ENCODE measurements at places on chromosomes 16 and 17.

- peak; percentile 80 for DNase-seq
Measured at GRCh38 chr16:525520-526180, 1.9 kb upstream of the CAPN15 start.

DNA sequence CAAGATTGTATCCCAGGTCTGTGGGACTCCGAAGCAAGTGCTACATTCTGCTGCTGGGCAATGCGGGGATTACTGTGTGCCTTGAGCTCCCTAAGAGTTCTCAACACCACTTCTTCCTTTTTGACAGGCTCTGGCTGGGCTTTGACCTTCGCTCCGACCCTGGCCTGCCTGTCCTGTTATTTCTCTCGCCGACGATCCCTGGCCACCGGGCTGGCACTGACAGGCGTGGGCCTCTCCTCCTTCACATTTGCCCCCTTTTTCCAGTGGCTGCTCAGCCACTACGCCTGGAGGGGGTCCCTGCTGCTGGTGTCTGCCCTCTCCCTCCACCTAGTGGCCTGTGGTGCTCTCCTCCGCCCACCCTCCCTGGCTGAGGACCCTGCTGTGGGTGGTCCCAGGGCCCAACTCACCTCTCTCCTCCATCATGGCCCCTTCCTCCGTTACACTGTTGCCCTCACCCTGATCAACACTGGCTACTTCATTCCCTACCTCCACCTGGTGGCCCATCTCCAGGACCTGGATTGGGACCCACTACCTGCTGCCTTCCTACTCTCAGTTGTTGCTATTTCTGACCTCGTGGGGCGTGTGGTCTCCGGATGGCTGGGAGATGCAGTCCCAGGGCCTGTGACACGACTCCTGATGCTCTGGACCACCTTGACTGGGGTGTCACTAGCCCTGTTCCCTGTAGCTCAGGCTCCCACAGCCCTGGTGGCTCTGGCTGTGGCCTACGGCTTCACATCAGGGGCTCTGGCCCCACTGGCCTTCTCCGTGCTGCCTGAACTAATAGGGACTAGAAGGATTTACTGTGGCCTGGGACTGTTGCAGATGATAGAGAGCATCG is 2.4 kb downstream of the SLC16A13 start:
- no peak for DNase-seq

DNA sequence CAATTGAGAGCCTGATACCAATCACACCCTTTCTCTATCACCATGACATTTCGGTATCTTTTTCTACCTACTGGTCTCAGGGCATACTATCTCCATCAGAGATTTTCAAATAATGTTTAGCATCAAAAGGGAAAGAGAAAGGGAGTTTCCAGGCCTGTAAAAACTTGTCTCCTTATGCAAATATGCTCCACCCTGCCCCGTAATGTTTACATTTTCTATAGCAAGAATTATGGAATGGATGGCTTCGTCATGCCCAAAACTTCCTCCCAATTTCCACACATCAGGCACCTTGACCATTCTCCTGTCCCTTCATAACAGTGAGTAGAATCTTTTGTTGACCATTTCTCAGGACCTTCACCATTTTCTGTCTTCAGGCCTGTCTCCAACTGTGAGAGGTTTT is 30.9 kb upstream of the HLF start:
- DNase-seq = no peak

DNA sequence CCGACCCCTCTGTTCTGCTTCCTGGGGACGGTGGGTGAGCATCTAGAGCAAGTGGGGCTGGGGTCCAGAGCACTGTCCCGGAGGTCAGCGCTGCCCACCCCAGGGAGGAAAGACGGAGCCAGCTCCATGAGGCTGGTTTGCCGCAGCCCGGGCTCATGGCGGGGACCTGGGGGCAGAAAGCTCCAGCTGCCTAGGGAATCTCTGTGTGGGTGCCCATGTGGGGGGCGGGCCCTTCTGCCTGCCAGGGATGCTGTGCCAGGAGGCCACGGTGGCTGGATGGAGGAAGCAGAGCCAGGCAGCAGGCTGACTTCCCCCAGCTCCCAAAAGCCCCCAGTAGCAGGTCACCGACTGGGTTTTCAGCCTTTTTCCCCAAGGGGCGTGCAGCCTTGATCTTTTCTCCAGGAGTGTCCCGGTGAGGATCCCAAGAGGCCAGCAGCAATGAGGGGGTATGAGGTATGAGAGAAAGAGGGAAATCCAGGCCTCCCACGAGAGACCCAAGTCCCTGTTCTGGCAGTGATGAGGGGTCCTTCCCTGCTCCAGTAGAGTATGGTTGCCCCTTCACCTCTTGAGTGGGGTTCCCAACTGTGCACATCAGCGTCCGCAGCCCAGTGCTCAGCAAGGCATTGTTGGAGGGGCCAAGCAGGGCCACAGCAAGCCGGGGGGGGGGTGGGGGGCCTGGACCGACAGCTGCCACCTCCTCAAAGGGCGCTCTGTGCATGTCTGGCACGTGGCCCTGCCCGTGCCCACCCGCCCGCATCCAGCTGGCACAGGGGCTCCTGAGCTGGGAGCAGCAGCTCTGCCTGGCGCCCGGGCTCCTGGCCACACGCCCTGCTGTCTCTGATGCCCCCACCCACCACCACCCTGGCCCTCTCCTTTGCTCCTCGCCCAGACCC is 15.6 kb upstream of the BCAR1 start:
- no peak for DNase-seq

GRCh38 chr16:73032541-73033270 is 15.2 kb downstream of the ZFHX3 start:
- DNase-seq = no peak

GRCh38 chr17:69870751-69871199 is 204.2 kb upstream of the KCNJ16 start:
- no peak for DNase-seq

DNA sequence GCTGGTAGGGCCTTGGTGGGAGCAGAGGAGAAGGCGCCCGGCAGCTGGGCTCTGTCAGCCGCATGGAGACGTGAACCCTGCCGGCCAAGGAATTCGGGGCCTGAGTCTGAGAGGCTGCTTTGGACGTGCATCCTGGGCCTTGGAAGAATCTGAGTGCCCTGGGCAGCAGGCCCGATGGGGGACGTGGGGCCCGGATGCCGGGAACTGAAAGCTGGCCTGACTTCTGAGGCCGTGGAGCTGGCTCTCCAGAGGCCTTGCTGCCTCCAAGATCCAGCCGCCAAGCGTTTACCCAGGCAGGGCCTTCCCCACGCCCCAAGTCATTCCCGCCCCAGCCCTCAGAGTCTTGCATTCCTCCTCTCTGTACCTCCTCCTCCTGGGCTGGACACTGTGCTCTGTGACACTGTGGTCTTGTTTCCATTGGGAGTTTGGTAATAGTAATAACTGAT is 37.2 kb downstream of the NKD1 start:
- DNase-seq = no peak

- DNase-seq = no peak
Measured at GRCh38 chr16:58425756-58426494, 33.7 kb downstream of the GINS3 start.

DNA sequence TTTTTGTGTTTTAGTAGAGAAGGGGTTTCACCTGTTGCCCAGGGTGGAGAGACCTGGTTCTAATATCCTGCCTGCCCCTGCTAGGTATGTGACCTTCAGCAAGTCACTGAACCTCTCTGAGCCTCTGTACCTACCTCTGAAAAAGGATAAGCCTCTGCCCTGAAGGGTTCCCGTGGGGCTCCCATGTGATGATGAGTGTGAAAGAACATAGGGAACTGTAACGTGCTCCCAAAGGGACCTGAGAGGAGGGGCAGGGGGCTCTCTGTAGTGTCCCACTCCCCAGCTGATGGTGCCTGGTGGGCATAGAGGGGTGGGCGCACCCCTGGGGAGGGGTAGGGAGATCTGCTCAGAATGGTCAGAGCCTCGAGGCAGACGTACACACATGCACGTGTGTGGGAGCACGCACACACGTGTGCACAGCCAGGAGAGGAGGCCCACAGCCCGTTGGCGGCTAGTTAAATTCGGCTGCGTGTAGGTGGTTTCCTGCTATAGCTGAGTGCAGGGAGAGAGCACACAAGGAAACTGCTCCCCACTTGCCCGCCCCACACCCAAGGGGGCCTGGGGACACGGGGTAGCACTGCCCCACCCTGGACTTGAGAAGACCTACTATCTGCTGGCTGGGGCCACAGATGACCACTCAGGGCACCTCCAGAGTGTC is 6.7 kb downstream of the KCNH4 start:
- no peak for DNase-seq

DNA sequence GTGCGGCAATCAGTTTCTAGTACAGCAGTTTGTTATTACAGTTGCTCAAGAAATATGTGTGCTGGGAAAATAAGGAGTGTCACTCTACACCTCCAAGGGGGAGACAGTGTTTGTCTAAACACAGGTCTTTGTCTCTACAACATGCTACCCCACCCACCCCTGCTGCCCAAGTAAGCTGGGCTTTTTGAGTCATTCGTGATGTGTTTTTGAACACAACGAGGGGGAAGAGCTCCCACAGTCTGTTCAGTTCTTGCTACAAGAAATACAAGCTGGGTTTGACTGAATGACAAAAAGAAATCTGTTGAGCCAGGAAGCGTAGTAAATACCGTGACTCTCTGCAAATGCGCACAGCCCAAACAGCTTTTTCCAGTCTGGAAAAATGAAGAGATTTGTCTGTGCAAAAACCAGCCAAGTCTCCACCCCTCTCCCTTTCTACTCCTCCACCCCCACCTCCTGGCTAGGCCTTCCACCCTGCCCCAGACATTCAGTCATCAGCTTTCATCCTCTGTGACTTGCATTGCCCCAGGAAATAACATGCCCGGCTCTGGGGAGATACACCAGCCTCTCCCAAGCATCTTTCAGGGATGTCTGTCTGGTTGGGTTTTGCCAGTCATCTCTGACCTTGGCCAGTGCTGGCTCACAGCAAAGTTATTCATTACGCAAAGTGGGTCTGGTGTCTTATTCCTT is 25.7 kb downstream of the CHD9 start:
- no peak for DNase-seq

DNA sequence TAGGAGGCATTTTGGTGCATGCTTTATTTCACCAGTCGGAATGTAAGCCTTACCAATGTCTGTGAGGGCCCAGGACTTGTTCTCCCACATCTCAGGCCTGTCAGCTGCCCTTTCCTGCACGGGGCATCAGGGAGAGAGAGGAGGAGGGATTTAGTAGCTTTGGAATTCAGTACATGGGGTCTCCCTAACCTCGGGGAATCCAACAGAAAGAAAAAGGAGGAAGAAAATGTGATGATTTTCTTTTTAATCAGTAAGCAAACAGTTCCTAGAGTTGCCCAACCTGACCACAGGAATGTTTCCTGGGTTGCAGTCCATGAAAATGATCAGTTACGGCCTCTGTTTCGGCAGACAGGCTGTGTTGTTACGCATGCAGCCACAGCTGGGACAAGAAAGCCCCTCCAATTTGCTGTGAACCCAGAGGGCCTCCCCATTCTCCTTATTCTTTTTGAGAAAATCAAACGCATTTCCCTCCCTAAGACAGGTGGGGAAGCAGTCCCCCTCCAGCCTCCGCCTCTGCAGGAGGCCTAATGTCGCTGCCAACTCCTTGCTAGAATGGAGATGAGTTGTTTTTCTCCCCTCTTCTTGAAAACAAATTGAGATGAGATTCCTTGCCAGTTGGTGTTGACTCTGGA is 53.1 kb upstream of the TANGO6 start:
- DNase-seq = no peak

- no peak for DNase-seq
Measured at GRCh38 chr16:80719573-80719972, 84.8 kb downstream of the CDYL2 start.

Measured in stimulated activated CD4-positive, alpha-beta T cell treated with anti-CD3 and anti-CD28 coated beads, Interleukin-12 subunit alpha, Interleukin-12 subunit beta, amount 100 ng/mL, for 48 hours (primary cell).